ENCODE measurements at places on chromosomes 7 and 10.

DNA sequence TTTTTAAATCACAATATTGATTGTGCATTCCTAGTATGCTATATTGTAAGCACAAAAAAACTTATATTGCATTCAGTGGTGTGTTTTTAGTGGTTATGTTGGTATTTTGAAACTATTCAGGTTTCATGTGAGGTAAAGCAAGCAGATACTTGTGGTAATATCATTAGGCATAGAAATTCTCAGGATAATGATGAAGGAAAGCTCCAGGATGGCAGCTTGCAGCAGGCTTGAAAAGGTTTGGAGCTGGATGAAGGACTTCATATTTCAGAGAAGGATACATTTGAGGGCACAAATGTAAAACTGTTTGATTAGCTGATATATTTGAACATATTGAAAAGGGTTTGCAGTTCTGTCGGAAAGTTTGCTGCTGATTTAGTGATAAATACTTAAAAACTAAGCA, 17.5 kb downstream of the TRIM24 start:
- DNase-seq, result no peak

GRCh38 chr7:26723129-26723528, 141.3 kb downstream of the SKAP2 start:
- no peak for DNase-seq

DNA sequence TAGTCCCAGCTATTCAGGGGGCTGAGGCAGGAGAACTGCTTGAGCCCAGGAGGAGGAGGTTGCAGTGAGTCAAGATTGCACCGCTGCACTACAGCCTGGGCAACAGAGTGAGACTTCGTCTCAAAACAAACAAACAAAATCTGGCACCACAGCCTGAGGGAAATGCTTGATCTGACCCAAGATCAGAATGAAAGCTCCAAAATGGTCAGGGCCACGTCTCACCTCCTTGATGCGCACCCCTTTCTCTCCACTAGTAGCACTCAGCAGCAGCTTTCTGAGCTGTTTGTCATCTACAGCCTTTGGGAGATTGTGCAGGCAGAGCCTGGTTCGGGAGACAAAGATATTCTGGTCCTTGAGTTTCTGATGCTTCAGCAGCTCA, 22.7 kb downstream of the RBM28 start:
- DNase-seq, result no peak

- no peak for DNase-seq
Observed at GRCh38 chr7:38123494-38123893, 54.6 kb upstream of the STARD3NL start.

- DNase-seq, result no peak
Observed at GRCh38 chr10:130810856-130811255, 500.7 kb downstream of the TCERG1L start.

DNA sequence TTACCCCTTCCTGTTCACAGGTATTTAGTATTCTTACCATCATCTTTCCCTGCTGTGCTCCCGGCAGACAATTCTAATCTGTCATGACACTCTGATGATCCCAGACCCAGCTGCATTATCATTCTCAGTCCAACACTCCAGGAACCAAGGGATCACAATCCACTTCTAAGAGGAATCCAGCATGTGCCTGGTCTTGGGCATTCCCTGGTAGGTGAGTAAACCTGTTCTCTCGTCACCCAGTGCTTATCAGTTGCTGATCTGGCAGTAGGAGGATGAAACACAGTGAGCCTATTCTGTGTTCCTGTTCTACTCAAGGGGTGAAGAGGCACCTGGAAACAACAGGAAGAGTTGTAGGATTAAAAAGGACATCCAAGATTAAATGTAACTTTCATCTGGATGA, 1.3 kb upstream of the DMBT1 start:
- no peak for DNase-seq

DNA sequence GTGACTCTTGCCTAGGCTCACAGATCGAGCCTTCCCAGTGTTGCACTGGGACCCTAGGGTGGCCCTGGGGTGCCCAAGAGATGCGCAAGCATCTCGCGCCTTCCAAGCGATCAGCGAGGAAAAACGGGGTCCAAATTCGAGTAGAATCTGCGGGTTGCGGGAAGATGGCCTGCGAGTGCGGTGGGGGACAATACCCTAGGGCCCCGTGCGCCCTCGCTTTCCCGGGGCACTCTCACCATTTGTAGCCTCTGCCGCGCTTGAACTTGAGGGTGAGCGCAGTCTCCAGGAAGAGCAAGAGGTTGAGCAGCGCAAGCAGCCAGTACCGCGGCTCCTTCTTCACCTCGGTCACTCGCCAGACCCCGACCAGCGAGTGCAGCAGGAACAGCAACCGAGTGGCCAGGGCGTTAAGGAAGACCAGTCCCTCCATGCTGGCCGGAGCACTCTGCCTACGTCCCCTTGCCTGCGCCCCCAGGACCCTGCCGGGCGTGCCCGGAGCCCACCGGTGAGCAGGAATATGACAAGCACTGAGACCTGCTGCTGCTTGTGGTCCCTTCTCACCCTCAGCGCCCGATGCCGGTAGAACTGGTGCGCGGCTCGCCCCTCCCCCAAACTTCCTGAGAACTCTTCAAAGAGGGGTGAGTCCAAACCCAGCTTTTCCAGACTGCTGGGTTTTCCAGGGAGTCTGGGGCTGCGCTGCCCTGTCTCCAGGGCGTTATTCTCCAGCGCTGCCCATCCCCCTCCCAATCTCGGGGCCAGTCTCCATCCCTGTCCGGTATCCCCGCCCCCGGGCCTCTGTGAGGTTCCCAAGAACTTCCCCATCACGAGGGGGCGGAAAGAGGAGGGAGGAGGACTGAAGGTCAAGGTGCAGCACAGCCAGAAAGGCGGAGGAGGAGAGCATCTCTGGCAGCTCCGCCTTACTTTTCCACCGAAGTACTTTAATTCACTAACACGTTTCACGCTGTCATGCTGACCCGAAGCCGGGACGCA, at the start of gene TMEM26:
TSS of gene TMEM26 (minus strand) at position 727 of the 987 bp plus-strand sequence. CDS start at position 427, 300 bp downstream.
- no peak for DNase-seq

GRCh38 chr7:155003092-155003375, at the start of gene PAXIP1:
PAXIP1 (minus strand) TSS chr7:155003124; CDS start chr7:155002929, 195 bp downstream.
- DNase-seq, result peak; percentile 72

All from hematopoietic multipotent progenitor cell treated with erythropoietin and hydrocortisone succinate and interleukin-3 and kit ligand, for 15 days (in vitro differentiated cells).